Activated CD8-positive, alpha-beta memory T cell treated with anti-CD3 and anti-CD28 coated beads for 1 hour (primary cell): ENCODE measurements at places on chromosomes 11 and 22.

- DNase-seq, result no peak
These were observed 146.5 kb downstream of the GRIK4 start for GRCh38 chr11:120658071-120658423.

DNA sequence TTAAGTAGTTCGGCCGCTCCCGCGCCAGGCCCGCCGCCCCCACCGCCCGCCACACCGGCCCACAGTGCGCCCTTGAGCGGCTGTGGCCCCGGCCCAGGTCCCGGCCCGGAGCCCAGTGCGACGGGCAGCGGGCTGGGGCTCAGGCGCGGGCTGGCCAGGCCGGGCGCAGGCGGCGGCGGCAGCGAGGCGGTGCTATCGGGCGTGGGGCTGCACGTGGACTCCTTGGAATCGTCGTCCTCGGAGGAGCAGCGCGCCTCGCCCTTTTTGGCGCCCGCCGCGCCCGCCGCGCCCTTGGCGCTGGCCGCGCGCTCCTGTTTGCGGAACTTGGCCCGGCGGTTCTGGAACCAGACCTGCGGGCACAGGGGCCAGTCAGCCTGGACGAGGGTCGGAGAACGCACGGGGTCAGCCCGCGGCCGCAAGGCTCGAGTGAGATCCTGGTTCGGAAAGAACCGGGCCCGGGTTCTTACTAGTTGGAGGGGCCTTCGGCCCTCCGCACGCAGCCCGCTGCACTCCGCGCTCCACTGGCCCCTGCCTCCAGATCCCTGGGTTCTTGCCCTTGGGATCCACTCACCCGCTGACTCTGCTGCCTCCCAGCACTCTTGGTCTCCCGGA lies 4.0 kb downstream of the PHOX2A start:
- no peak for DNase-seq

DNA sequence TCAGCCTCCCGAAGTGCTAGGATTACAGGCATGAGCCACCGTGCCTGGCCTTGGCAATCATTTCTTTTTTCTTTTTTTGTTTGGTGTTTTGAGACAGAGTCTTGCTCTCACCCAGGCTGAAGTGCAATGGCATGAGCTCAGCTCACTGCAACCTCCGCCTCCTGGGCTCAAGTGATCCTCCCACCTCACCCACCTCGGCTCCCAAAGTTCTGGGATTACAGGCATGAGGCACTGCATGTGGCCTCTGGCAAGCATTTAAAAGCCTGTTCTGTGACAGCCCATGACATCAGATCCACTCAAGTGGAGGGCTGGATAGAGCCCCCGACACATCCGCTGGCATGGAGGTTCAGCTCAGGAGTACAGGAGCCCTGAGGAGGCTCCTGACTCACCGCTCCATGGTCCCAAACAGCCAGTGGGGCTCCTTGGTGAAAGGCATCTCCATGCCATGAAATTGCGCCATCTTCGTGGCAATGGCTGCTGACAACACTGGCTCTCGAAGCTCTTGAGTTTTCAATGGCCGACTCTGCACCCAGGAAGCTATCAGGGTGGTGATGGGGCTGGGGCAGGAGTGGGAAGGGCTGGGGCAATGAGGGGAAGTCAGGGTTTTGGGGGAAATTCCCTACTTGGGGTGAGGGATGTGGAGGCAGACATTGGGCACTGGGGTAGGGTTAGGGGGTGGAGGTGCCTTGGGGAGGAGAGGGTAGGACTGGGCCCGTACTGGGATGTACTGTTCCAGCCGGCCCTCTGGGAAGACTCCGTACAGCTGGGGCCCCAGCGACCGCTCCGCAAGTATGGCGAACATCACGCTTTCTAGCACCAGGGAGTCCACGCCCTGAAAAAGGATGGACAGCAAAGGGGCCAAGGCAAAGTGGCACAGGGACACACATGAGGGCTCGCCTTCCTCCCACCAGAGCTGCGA lies 1.4 kb downstream of the CHKB start:
- no peak for DNase-seq

GRCh38 chr11:44033856-44034255 lies 13.9 kb upstream of the ACCSL start:
- no peak for DNase-seq

GRCh38 chr11:35050541-35050995 lies 88.4 kb upstream of the CD44 start:
- no peak for DNase-seq

- DNase-seq, result no peak
These were observed 102.9 kb downstream of the TRIM29 start for GRCh38 chr11:120034881-120035630.

GRCh38 chr11:47131136-47131535 lies 45.5 kb downstream of the ARFGAP2 start:
- no peak for DNase-seq

GRCh38 chr22:30732426-30732825 lies 37.8 kb downstream of the OSBP2 start:
- DNase-seq, result no peak

GRCh38 chr22:26779108-26779507 lies 121.7 kb downstream of the MIAT start:
- DNase-seq, result no peak

GRCh38 chr22:32850591-32851517 lies 49.3 kb downstream of the TIMP3 start:
- DNase-seq, result no peak

DNA sequence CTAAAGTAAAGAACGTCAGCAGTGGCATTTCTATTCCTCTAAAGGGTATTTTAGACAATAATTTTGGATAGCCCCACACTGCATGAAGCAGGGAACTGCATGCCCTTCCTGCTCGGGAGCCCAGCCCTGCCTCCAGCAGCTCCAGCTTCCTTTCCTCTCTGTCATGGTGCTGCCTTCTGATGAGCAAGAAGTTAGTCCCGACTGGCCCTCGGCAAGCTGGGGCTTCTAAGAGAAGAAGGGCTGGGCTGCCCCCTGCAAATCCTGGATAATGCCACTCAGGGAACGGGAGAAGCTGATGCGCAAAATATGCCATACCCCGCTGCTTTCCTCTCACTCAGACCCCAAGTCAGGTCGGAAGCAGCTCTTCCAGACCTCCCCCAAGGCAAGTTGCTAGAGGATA lies 296.4 kb downstream of the ETS1 start:
- DNase-seq, result no peak

DNA sequence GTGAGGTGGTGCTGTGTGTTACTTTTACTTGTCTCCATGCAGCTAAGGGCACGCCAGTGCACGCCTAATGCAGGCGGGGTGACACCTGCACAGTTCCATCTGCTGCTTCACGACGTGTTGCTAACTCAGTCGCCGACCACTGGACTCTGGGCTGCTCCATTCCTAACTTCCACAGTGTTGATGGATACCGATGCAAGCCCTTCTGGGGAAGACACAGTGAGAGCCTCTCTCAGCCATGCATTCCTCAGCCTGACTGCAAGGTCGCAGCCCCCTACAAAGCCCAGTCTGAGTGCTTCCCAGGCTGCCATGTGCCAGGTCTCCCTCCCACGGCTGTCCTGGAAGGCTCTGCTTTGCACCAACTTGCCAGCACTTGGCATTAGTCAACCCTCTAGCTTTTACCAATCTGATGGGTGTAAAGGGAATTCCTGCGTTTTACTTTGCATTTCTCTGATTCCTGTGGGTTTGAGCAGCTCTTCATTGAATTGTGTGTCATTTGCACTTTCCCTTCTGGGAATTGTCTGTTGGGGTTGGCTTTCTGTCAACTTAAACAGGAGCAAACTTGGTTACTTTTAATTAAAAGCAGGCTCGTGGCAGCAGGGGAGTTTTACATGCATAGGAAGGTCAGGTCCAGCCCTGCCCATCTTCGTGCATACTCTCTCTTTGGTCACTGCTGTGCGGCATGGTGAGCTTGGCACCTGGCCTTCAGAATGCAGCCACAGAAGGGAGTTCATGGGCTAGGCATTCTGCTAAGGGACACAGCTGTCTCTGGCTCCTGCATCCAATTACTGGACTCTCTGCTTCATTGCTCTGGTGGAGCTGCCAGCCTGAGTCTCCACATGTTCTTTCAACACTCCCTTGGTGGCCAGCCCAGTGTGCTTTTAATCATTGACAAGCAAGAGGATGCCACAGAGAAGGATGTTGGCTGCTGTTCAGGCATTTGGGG lies 34.6 kb upstream of the SHANK2 start:
- DNase-seq, result no peak

DNA sequence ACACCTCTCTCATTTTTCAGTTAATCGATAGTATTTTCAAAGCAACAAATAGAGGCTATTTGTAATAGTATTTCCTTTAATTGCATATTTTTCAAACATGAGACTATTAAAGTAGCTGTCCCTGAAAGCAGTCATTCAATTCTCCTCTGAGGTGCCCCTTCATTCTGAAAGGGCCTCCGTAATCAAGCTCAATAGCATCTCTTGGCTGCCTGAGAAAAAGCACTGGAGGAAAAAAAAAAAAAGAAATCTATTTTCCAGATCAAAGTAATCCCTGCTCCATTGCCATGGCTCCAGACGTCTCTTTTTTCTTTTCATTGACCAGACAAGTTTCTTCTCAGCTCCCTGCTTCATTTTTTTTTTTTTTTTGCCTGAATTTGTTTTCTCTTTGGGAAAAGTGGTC lies 154.5 kb upstream of the BLID start:
- no peak for DNase-seq

- DNase-seq, result no peak
These were observed 11.4 kb downstream of the APOBEC3A start for GRCh38 chr22:38968801-38969200.

GRCh38 chr22:43262990-43263644 lies 76.2 kb upstream of the TTLL12 start:
- DNase-seq, result peak; percentile 19

DNA sequence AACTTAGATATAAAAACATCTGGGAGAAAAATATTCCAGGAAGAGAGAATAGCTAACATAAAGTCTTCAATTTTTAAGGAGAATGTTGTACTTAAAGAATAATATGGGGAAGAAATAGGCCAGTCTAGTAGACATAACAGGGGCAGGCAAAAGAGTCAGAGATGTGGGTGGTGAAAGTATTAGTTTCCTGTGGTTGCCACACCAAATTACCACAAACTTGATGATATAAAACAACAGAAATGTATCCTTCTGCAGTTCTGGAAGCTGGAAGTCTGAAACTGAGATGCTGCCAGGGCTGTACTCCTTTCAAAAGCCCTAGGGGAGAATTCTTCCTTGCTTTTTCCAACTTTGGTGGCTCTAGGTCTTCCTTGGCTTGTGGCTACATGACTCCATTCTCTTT lies 1309.7 kb downstream of the LRRC4C start:
- DNase-seq, result no peak

GRCh38 chr22:32380991-32381390 lies 23.3 kb downstream of the RFPL3 start:
- DNase-seq, result no peak

DNA sequence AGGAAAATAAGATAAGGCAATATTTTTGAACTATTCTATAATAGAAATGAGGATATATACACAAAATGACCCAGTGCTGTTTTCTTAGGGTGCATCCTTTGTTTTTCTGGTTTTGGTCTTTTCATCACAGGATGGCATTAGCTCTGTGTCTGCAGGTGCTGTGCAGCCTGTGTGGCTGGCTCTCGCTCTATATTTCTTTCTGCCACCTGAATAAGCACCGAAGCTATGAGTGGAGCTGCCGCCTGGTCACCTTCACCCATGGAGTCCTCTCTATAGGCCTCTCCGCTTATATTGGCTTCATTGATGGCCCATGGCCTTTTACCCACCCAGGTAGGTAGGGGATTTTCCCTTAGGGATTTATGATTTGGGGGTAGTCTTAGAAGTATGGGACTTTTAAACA lies 2.2 kb downstream of the TLCD5 start:
- DNase-seq, result no peak

DNA sequence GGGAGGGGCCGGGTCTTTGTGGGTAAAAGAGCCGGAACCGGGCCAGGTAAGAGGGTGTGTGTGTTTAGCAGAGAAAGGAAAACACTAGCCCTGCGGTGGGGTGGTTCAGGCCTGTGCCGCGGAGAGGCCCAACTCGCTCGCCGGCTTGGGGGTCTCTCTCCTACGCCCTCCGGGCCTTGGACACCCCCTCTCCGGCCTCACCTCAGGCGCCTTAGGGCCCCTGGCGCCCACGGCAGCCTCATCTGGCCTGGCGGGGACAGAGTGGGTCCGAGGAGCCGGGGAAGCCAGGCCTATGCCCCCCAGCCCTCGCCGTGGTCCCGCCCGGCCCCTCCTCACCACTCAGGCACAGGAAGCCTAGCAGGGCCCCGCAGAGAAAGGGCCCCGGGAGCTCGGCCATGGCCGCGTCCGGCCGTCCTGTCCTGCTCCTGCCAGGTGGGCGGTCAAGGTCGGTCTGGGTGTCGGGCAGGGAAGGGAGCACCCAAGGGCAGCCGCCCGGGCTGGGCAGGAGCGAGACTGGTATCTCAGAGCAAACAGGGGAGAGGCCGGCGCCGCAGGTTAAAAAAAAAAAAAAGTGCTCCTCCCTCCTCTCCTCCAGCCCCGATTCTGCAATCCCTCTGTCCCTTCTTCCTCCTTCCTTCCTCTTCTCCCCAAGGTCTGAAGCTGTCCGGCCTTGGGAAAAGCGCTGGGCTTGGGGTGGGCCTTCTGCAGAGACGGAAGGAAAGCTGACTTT lies at the start of gene VSIG2:
Gene VSIG2 (minus strand): TSS at position 515 of the 730 bp plus-strand sequence. CDS start 118 bp downstream, at position 397.
- DNase-seq, result no peak

DNA sequence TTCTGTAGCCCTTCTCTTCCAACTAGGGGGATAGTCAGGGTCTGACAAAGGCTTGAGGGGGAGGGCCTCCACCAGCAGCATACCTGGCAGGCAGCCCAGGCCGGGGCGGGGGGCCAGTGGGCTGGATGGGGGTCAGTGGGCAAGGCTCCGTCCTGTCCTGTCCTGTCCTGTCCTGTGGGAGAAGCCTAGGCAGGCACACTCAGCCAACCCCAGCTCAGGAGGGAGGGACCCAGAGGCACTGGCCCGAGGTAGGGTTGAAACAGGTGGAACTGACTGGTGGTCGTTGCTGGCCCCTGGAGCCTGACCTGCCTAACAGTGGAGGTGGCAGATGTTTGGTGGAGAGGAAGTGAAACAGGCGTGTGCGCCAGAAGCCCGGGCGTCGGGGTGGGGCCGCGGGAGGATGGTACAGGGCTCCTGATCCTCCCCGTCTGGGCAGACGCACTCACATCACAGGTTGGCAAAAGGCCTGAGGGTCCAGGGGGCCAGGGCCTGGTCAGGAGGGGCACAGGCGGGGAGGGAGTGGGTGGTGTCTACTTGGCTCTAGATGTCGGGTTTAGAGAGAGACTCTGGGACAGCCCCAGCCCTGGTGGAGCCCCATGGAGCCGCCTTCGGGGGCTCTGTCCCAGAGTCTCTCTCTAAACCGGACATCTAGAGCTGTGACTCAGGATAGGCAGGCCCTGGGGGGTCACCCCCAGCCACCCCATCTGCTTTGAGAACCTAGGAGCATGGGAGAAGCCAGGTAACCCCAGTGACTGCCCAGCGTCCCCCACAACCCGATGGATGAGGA lies 32.5 kb upstream of the GRAMD4 start:
- no peak for DNase-seq

- DNase-seq, result no peak
These were observed 31.8 kb downstream of the MRGPRX1 start for GRCh38 chr11:18907391-18907790.

GRCh38 chr11:33195462-33196173 lies 34.3 kb upstream of the CSTF3 start:
- DNase-seq, result no peak
